ENCODE measurements at places on chromosomes 3 and 15. TPM values are rescaled to one million over a fixed set of nuclear protein-coding genes. Genes with fewer than 3 reads are reported as not detected.

PLIN1 gene
- 2.2 TPM for total RNA-seq

ACAN gene
- 42.9 TPM for total RNA-seq

SUCNR1 gene
- total RNA-seq = 1.4 TPM

SHC4 gene
- total RNA-seq = 4.8 TPM

IL20RB gene
- total RNA-seq = 2.9 TPM

PAQR5 gene
- total RNA-seq = 0.96 TPM

HCN4 gene
- 0.72 TPM for total RNA-seq

Measured in umbilical cord (tissue), 2 donors.